HFF-Myc (cell line): ENCODE measurements at places on chromosomes 11 and 22.

DNA sequence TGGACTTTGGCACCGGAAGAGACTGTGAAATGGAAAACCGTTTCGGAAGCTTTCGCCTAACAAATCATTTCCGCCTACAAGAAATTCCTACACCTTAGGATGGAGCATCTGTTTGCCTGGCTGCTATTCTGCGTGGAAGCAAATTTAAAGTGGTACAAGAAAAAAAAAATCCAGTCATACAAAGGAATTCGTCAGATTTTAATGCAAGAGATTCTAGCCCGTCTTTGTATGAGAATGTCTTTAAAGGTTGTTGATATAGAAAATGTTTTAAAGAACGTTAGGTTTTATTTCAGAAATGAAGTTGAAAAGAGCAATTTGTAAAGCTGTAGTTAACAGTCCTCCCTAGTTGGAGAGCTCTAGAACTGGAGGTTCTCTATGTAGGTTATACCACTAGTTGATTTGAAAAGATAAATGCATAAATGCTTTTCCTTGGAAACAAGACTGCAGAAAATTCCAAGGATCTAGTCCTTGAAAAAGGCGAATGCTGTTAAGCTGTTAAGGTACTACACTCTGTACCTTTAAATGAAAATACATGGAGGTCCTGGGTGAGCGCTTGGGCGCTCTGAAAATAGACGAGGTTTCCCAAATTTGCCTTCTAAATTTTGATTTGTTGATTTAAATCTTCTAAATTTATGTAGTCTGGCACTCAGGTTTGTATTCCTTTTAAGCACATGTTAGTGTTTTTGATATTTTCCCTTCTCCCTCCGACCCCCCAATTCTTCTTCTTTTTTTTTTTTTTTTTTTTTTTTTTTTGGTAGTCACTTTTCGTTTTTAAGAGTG is 2.4 kb downstream of the NCR3LG1 start:
- DNase-seq: no peak

GRCh38 chr22:26904483-26904882 is 247.1 kb downstream of the MIAT start:
- no peak for DNase-seq

DNA sequence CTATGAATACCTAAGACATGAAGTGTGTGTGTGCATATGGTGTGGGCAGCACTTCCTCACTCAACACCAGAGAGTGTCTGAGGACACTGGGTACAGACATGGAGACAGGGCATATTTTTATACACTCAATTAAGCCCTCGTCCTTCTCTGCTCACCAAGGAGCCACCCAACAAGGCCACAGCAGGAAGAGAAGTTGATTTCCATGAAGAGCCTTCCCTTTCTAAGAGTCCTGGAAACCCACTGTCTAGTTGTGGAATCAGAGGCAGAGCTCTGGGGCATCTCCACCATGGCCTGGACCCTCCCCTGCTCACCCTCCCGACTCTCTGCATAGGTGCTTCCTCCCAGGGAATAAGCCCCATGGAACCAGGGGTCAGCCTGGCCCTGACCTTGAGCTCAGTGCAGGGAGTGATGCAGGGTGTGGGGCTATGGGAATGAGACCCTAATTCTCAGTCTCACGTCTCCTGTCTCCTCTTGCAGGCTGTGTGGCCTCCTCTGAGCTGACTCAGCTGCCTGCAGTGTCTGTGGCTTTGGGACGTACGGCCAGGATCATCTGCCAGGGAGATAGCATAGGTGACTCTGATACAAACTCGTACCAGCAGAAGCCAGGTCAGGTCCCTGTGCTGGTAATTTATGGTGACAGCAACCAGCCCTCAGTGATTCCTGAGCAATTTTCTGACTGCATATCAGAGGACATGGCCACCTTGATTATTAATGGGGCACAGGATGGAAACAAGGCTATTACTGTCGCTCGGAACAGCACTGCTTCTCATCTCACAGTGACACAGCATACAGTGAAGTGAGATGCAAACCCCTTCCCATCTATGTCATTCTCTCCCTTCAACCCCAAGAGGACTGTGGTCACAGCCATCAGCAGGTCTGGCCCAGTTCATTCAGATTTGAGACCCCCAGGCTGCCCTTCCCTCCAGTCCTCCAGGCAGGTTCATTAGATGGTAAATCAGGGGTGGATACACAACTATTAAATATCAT is 14.6 kb upstream of the IGLL5 start:
- DNase-seq: no peak

DNA sequence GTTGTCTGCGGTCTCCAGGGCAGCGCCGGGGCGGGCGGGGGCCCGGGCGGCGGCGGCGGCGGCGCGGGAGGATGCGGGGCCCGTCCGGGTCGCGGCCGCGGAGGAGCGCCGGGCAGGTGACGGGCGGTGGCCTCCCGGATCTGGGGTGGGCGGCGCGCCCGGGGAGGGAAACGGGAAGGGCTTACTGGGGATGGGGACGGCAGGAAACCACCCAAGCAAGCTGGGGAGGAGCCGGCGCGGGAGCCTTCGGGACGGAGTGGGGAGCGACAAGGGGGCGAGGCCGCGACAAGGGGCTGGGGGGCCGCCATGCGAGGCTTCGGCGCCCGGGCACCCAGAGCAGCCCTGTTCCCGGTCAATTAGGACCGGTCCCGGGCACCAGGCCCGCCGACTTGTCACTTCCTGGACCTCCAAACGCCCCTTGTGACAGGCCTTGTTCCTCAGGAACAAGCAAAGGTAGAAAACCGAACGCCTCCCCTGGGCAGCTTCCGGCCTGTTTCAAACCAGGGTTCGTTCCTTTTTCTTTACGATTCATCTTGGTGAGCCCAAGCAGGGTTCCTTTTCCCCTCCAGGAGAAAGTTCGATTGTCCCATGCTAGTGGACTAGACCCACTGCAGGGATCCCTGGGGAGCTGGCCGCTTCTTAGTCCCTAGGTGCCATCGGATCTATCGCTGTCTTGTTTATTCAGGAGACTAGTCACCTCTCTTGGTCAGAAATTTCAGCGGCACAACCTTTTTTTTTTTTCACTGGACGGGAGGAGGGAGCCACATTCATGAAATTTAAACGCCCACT is 492 bp downstream of the JHY start:
- no peak for DNase-seq

- DNase-seq: no peak
Measured at GRCh38 chr11:120554766-120555432, 43.4 kb downstream of the GRIK4 start.

DNA sequence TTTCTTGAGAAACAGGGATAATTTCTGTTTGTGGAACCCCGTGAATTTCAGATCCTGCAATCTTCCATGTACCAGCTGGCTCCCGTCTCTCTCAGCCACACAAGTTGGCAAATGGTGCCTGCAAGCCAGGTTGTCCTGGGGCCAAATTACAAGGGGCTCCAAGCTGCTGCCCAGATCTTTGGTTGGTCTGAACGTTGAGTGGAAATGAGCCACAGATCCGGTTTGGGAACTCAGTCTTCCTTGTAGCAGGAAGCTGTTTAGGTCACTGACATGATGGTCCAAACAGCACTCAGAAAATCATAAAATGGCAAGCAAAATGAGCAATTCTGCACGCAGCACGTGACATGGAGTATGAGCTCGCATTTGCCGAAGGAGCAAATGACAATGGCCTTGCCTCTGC is 1496.4 kb downstream of the TBC1D22A start:
- no peak for DNase-seq

DNA sequence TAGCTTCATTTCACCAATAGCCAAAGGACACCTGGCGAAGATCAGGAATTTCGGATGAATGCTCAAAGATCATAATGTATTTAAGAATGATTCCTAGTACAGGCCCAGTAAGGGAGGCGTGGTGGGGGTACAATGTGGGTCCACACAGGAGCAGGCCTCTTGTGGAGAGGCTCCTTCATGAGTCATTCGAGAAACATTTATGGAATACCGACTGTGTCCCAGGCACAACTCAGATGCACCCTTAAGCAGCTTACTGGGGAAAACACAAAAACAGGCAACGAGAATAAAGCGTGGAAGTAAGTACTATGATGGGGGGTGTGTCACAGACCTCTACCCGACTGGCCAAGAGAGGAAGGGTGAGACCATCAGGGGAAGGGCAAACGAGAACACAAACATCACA is 44.5 kb downstream of the SMCO4 start:
- DNase-seq: no peak

- no peak for DNase-seq
Measured at GRCh38 chr11:33685082-33685481, 15.5 kb downstream of the C11orf91 start.

DNA sequence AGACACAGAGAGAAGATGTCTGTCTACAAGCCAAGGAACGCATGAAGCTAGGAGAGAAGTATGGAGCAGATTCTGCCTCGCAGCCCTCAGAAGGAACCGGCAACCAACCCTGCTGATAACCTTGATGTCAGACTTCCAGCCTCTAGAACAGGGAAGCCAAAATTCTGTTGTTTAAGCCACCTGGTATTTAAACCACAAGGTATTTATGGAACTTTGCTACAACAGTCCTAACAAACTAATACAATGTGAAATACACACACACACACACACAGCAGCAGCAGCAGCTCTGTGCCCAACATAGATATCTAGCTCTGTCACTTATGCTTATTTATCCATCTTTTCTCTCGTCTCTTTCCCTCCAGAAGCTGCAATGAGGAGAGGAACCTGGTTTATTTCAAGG is 400.0 kb downstream of the ETS1 start:
- DNase-seq: no peak
